ENCODE measurements at places on chromosomes 4 and X.

- no peak for DNase-seq
Measured at GRCh38 chr4:3851211-3851610, 85.0 kb downstream of the ADRA2C start.

DNA sequence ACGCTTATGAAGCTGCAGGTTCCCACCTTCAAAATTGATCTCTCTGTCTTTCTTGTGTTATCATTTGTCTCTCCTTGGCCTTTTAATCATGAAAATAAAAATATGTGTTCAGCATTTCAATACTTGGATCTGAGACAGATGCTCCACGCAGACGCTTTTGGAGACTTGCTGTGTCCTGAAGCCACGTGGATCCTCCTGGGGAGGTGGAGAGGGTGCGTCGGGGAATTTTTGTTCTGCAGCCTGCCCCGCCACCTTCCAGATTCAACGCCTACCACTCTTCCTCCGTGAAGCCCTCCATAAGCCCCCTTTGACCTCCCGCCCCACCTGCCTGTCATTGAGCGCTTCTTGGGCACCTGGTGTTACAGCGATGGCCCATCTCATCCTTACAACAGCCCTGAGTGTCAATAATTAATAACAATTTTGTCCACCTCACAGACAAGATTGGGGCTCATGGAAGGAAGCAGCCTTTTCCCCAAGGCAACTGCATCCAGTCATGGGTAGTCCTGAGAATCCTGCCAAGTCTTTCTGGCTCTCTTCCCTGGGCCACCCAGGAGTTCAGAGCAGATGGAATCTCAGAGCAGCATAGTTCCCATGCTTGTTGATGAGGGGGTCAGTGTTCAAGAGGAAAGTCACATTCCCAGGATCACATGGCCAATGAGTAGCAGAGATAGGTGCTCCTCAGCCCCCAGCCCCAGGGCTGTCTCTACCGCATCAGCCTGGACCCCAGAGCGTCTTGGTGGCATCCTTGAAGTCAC lies 172.6 kb upstream of the PSAPL1 start:
- no peak for DNase-seq

- no peak for DNase-seq
Measured at GRCh38 chrX:132958091-132958703, at the start of gene HS6ST2. TSS of gene HS6ST2 (minus strand) at chrX:132958629.

DNA sequence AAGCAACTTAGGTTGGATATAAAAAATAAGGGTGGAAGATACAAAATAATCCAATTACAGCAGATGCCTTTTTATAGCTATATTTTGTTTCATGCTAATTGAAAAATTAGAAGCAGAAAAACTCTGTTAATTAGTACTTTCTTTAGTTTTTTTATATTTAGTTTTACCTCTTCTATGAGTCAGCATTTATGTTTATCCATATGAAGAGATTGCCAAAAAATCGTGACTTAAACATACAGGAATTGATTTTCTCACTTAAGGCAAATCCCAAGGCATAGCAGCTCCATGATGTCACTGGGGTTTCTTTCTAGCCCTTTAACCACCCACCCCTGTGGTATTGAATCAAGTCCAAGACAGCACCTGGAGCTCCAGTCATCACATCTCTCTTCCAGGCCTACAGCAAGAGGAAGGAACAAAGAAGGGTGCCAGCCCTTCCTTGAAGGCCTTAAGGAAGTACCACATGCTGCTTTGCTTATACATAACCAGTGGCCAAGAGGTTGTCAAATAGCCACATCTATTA lies 365.8 kb upstream of the TENM3 start:
- DNase-seq = peak; percentile 18

- no peak for DNase-seq
Measured at GRCh38 chr4:7392438-7393421, 42.0 kb downstream of the PSAPL1 start.

DNA sequence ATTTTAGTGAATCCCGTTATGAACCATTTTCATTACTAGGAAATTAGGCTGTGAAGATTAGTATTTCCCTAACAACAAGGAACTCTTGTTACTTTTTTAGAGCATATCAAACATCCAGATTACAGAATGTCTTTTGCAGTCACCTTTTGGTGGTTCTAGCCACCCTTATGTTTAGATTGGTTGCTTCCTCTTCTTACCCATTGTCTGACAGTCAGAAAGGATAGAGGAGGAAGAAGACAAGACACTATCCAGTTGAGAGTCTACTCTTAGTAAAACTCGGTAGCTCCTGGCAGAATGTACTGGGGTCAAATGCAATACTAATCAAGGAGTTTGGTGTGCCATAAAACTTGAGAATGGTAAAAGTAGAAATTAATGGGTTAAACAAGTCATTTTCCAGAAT lies 1.6 kb upstream of the GUCY1A1 start:
- no peak for DNase-seq

- DNase-seq = no peak
Measured at GRCh38 chr4:143488687-143489086, 24.8 kb upstream of the SMARCA5 start.

DNA sequence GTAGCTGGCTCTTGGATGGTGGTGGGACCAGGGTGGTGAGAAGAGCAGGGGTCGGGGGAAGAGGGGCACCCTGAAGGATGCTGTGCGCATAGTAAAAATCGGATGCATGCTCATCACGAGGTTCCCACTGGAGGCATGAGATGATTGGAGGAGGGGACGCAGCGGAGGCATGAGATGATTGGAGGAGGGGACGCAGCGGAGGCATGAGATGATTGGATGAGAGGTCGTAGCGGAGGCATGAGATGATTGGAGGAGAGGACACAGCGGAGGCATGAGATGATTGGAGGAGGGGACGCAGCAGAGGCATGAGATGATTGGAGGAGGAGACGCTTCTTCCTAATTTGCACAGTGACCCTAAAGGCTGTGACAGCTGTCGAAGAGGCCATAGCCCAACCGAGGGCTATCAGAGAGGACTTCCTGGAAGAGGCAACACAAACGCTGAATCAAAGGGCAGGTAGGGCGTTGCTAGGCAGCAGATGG lies 106.7 kb downstream of the ADRA2C start:
- no peak for DNase-seq

- DNase-seq = no peak
Measured at GRCh38 chr4:79739912-79740311, 331.9 kb upstream of the GK2 start.

DNA sequence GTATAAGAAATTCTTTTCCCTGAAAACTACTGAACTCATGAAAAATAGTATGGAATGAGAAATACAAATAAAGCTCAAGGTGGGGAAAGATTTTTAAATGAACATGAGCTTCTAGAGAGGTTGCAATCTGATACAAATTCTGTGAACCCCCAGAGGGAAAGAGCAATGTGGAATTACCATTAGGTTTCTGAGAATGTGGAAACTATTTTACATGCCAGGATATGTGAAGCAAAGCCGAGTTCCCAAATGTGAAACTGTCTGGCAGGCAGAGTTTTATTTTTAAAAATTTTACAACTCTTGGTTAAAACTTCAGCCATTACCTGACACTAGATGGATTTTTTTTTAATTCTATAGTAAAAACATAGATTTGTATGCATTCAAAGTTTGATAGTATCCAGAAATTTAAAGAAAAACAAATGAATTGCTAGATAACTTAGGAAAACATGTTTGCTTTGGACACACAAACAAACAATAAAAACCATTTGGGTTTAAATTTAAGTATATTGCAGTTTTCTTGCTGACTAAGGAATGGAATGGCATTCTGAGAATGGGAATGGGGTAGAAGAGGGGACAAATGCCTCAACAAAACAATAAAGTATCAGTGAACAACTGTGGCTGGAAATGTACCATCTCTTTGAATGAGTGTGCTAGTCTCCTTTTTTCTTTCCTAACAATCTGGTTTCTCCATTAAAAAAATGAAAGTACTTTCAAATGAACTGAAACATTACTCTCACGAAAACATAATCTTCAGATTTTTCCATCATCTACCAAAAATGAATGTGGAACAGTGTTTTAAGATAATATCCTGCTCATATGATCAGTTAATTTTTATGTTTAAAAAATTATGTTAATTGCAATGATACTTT lies 99.6 kb downstream of the PCDH18 start:
- no peak for DNase-seq

GRCh38 chrX:105567082-105567481 lies 255.3 kb upstream of the NRK start:
- DNase-seq = no peak

DNA sequence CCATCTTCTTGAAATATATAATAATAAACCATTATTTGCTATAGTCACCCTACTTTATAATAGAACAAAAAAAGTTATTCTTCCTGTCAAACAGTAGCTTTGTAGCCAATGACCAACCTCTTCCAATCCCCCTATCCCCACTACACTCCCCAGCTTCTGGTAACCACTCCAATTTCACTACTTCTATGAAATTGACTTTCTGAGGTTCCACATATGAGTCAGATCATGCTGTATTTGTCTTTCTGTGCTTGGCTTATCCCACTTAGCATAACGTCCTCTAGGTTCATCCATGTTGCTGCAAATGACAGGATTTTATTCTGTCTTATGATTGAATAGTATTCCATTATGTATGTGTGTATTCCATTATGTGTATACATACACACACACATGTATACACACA lies 809.7 kb upstream of the NDST4 start:
- DNase-seq = no peak

DNA sequence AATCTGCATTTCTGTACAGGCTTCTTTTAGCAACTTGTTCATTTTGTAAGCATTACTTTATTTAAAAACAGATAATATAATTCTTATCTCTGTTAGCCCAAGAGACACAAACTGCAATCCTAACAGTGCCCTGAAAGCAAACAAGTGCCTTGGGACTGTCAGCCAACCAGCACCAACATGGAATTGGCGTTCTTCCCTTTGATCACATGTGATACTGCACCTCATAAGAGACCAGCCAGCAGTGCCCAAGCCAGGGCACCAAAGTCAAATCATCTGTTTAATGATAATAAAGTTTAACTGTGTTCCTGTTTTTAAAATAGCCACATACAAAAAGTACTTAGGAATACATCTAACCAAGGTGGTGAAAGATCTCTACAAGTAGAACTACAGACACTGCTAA lies 223.2 kb downstream of the PRDM5 start:
- DNase-seq = no peak

GRCh38 chr4:123453061-123453680 lies 56.6 kb downstream of the SPRY1 start:
- no peak for DNase-seq

- no peak for DNase-seq
Measured at GRCh38 chr4:108094923-108095482, 73.7 kb downstream of the LEF1 start.

GRCh38 chr4:79820427-79820826 lies 252.6 kb downstream of the ANTXR2 start:
- no peak for DNase-seq

DNA sequence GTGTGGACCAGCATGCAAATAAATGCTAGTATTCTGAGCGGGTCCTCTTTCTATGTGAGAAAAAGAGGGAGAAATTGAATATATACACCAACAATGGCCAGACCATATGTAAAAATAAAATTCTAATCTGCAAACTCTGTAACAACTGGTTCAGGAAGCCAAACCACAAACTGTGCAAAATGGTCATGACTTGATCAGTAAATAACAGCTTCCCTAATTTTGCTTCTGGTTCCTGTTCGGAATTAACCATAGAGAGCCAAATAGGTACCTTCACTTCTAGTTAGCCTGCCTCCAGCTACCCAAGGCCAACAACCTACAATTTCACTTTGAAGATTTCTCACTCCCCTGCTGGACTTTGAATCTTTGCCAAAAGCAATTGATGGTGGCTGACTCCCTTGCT lies 1313.2 kb downstream of the ADGRL3 start:
- no peak for DNase-seq

GRCh38 chrX:2526390-2526789 lies 25.6 kb upstream of the DHRSX start:
- DNase-seq = no peak

- DNase-seq = no peak
Measured at GRCh38 chr4:145390571-145390970, 91.1 kb upstream of the SMAD1 start.

DNA sequence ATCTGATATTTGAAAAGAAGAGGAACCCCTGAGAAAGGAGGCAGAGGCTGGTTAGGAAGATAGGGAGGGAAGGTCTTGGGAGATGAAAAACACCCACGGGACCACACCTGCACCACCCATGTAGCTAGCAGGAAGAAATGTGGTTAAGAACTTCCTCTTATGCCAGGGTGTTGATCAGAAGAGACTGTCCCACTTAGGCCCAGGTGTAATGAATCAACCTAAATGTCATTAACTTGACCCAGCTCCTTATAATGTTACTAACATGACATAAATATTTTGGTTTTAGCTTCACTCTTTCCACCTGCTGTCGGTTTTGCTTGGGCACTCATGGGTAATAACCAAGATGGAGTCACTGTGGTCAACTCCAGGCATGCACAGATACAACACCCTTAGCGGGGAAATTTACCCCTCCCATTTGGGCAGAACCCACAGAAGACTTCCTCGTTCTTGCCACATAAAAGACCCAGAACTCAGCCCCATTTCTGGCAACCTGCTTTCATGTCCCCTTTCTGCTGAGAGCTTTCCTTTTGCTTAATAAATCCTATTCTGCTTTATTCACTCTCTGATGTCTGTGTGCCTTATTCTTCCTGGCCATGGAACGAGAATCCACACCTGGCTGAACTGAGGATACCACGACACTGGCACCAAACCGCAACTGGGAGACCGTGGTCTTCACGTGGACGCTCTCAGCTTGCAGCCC lies 46.8 kb downstream of the ZNF141 start:
- DNase-seq = no peak

DNA sequence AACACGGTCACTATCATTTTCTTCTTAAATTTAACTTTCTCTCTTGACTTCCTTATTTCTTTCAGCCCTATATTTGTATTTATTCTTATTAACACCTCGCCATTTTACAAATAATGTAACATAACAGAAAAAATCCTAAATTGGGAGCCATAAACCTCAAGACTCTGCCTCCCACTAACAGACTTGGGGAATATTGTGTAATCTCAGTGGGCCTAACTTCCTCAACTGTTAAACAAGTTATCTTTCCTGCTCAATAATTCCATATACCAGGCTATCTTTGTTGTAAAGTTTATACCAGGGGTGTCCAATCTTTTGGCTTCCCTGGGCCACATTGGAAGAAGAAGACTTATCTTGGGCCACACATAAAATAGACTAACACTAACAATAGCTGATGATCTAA lies 26.2 kb downstream of the PRSS12 start:
- no peak for DNase-seq

GRCh38 chr4:177322881-177323280 lies 13.2 kb downstream of the NEIL3 start:
- DNase-seq = no peak

DNA sequence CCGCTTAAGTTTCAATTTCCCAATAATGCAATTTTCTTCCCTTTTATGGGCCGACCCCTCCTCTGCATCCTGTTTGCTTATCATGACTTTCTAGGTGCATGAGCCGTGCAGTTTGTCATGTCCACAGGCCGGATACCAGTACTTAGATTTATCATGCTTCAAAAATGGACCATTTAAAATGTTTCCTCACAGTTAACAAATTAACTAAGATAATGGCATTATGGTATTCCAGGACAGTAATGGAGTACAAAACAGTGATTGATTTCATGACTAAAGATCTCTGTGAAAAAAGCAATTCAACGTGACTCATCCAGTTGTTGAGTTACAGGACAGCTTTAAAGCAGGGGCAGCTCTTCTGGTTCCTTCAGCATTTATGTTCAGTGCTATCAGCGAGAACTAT lies 23.0 kb downstream of the SNX25 start:
- DNase-seq = no peak

- no peak for DNase-seq
Measured at GRCh38 chr4:39642885-39643552, 4.4 kb upstream of the SMIM14 start.

GRCh38 chr4:6627832-6628231 lies 12.7 kb upstream of the MRFAP1 start:
- DNase-seq = no peak
